Right renal pelvis (tissue), 4 donors: ENCODE measurements at places on chromosomes 6 and 20. TPM values are rescaled to one million over a fixed set of nuclear protein-coding genes. Genes with fewer than 3 reads are reported as not detected.

Gene NHLRC1
- 2.1 TPM for polyA plus RNA-seq

Gene SHLD1
- 11.2 TPM for polyA plus RNA-seq

Gene ID1
- polyA plus RNA-seq, result 207 TPM

Gene OR2J3
- polyA plus RNA-seq, result not detected

Gene RIPOR2
- polyA plus RNA-seq, result 8.2 TPM

Gene DPPA5
- not detected for polyA plus RNA-seq

- no peak for DNase-seq
These were observed 5.2 kb downstream of the PRSS35 start for GRCh38 chr6:83517500-83517899.

DNA sequence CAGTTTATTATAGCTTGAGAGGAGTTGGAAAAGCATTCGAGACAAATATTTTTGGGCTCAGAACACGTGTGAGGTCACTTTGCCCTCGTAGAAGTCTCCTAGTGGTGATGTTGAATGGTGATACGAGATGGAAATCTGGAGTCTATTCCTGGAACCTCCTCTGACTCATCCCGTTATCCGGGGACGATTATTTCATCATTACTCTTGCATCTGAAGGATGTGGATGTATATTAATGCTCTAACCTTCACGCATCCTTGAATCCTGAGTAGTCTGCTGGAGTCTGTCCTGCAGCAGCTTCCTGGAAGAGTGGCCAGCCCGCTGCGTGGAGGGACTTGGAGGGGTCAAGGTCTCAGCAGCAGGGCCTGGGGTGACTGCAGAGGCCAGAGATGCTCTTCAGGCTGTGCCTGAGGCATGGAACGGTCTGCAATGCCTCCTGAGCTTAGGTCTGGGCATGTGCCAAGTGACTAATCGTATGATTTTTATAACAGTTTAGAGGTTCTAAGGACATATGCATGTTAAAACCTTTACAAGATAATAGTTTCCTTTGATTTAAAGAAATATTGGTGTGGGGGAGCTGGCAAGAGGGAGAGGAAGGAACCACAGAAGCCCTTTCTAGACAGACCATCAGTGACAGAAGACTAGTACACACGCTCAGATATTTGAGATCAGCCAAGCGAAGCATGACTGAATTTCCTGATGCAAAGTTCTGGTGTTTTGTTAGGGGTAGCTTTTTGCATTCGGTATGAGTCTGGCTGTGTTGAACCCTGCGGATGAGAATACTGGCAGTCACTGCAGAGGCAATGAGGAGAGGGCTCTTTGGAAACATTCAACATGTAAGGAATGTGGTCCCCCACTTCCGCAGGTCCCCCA lies 400.2 kb downstream of the QKI start:
- DNase-seq, result no peak

DNA sequence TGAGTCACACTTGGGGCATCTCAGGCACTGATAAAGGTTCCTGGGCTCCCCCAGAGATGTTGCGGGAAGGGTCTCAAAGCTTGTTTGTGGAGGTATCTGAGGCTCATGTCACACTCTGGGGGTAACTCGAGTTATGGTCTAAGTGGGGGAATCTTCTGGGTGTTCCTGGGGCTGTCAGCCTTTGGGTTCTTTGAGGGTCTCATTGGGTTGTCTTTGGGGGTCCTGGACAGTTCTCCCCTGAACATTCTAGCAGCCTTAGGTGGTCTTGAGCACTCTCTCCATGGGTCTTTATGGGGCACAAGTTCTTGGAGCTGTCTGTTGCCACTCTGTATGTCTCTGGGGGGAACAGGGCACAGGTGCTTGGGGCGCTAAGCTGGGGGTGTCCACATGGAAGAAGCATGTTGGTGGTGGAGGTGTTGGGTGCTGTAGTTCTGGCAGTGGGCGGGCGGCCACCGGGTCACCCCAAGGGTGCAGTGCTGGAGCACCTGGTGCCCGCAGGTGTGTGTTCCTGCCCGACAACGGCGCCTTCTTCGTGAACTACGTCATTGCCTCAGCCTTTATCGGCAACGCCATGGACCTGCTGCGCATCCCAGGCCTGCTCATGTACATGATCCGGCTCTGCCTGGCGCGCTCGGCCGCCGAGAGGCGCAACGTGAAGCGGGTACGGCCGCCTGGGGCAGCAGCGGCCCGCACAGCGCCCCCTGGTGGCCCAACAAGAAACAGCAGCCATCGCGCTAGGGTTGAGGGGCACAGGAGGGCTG lies 7.1 kb upstream of the CAPN11 start:
- DNase-seq, result no peak

- DNase-seq, result no peak
These were observed 83.2 kb upstream of the TAB2 start for GRCh38 chr6:149234051-149234962.

DNA sequence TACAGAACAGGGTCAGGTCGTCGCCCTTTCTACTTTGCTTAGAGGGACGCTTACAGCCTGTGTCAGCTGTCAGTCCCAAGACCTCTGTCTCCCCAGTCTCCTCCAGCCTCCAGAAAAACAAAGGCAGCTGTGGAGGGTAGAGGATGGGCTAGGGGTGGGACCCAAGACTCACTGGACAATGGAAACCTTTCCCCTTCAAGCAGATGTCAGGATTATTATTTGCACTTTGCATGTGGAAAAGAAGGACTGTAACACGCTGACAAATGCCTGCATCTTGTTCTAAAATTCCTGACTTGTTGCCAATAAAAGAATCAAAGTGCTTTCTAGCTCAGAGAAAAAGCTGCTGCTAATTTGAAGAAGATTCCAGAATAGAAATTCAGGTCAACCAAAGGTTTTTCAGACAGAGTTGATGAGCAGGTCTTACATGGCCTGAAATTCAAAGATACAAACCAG lies 58.7 kb downstream of the SNX5 start:
- DNase-seq, result no peak

- no peak for DNase-seq
These were observed 78.4 kb upstream of the TMEM170B start for GRCh38 chr6:11459079-11459610.
